ENCODE measurements at places on chromosomes 16 and 17.

GRCh38 chr17:17911001-17911613 is 61.1 kb downstream of the TOM1L2 start:
- no peak for DNase-seq

- DNase-seq, result no peak
These were observed 10.4 kb upstream of the SMG8 start for GRCh38 chr17:59199398-59199797.

DNA sequence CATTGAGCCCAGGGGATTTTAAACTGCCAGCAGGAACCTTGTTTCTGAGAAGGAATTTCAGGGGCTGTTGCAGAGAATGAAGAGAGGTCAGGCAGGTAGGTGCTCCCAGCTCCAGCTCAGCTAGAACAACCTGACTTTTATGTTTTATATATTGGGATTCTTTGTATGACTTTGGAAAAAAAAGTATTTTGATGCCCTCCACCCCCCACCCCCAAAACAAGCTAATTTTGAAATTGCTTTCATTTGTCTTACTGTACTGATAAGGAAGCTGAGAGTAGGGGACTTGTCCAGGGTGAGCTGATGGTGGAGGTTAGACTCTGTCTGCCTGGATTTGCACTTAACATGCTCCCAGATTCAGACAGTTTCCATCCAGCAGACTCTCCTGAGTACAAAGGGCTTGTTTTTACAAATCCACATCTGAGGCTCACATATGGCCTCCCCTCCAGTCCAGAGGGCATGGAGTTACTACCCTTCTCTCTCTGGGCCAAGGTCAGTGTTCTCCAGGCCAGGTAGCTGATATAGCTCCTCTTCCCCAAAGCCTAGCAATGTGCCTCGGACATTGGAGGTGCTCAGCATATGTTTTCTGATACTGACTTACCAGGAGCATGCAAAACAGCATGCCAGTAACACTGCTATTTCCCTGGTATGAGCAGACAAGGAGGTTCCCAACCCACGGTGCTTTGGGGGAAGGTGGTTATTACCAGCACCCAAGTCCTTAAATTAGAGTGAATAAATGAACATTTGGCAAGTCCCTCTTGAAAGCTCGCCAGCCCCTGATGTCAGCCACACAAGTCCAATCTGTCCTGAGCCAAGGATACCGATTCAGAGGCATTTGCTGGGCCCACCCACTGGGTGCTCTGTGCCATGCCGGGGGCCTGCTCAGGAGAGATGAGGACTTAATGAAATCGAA is 11.3 kb downstream of the STX1B start:
- no peak for DNase-seq

GRCh38 chr17:45752246-45752645 is 31.9 kb upstream of the CRHR1 start:
- no peak for DNase-seq

- peak; percentile 81 for DNase-seq
These were observed 5.3 kb upstream of the CDR2L start for GRCh38 chr17:74981979-74982662.

DNA sequence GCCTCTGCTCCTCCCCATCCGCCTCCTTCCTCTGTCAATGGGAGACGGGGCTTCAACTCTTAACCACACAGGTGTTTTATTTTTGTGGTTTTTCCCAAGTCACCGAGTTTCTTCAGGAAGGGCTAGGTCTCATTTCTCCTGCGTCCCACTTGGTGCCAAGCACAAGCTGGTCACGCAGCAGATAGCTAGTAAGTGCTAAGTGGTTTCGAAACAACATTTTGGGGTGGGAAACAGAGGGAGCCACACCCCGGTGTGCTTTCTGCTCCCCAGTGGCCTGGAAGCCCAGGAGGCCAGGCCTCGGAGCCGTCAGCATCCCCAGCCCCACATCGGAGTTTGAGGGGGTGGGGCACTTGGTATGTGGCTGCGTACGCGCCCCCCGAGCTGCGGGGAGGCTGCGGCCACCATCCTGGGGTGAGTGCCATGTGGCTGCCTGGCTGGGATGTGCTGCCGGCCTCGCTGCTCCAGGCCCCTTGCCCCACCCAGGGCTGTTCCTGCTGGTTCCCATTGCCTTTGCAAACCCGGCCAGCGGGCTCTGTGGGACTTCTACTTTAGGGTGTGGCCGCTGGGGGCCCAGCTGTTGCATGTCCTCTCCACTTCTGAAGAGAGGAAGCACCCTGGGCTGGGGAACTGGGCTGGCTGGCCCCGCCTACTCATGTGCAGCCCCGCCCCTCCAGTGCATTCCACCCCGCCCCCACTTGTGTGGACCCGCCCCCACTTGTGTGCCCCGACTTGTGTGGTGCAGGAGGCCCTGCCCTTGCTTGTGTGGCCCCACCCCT is 55.6 kb downstream of the BAIAP2 start:
- DNase-seq, result peak; percentile 30

DNA sequence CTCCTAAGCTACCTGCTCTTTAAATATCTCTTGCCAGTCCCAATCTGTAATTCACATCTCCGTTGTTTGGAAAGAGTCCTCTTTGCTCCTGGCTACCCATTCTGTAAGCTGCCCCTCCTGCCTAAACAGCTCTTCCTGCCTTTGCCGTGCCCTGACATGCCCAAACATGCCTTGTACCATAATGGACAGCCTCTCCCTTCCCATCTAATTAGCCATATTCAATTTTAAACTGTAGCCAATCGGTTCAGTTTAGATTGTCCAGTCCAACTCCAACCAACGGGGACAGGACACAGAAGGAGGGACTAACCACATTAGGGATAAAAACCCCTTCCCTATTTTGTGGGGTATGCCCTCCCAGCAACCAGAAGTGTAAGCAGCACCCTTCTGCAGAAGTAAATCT is 30.6 kb upstream of the CLEC3A start:
- DNase-seq, result no peak

DNA sequence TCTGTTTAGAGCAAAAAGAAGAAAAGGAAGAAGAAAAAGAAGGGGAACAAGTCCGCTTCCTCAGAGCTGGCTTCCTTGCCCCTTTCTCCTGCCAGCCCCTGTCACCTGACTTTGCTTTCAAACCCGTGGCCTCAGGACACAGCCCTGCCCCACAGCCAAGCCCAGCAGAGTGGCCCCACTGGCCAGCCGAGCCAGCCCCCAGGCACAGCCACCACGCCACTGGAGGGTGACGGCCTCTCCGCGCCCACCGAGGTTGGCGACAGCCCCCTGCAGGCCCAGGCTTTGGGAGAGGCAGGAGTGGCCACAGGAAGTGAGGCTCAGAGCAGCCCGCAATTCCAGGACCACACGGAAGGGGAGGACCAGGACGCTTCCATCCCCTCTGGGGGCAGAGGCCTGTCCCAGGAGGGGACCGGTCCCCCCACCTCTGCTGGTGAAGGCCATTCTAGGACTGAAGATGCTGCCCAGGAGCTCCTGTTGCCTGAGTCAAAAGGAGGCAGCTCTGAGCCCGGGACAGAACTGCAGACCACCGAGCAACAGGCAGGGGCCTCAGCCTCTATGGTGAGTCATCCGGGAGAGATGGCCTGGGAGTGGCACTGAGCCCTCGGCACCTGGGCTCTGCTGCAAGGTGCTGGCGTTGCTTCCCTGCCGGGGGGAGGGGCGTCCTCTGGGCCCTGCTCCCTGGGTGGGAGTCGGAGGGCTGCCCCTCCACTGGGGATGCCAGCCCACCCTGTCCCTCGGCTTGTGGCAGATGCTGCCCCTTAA is 27.3 kb downstream of the RNF213 start:
- DNase-seq, result no peak

- no peak for DNase-seq
These were observed 26.7 kb downstream of the ASPA start for GRCh38 chr17:3502466-3502865.

DNA sequence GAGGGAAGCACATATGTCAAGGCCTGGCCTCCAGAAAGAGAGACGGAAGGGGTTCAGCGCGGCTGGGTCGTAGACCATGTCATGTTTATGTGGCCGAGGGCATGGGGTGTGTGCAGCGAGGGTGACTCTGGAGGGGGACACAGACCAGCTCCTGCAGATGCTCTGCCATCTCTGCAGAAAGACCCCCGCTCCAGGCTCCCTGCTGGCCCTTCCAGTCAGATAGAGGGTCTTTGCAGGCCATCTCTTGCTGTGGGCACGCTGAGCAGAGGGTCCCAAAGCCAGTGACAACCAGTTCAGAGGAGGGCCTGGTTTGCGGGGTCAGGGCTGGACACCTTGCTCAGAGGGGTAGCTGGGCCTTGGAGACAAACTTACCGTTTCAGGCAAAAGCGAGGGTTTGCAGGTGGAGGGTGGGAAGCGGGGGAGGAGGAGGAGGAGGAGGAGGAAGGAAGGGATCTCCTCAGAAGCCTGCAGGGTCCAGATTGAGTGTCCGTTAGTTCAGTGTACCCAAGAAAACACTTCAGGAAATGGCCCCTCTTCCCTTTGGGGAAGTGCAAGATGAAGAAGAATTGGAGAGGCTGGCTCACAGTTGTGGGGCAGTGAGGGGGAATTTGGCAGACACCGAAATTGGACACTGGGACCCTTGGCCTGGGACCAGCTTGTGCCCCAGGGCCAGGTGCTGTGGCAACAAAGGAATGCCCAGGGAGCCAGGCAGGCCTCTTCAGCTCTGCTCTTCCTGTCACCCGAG is 102.8 kb downstream of the CMIP start:
- DNase-seq, result no peak

- no peak for DNase-seq
These were observed 24.0 kb downstream of the SYCE1L start for GRCh38 chr16:77223184-77223583.

DNA sequence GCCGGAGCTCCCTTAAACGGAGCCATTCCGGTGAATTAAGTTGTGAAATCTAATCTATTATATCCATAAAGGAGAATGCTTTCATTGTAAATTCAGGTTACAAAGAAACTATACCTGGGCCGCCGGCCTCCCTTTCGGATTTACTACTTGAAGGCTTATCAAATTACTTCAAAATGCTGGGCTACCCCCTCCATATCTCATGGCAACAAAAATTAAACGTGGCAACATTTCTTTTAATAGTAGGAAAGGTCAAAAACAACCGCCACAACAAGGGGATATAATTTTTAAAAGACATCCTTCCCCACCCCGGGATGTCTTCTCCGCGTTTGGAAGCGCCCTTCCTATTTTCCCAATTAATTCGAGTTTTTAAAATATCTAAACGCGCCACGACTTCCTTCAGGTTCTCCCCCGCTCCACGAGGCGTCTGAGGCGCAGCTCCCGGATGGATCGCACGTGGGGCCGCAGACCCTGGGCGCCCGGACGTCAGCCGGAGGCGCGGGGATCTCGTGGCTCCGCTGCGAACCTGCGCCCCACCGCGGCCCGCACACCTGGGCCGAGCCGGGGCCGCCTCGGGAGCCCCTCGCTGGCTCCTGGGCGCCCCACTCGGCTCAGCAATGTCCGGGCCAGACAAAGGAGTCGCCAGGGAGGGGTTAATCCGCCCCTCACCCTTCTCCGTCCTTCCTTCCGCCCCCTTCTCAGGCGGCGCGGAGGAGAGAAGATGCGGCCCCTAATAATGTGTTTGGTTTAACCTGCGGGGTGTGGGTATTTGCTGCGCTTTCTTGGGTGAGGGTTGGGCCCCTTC is 47.4 kb upstream of the SLC38A10 start:
- DNase-seq, result no peak

GRCh38 chr17:21058098-21058893 is 15.5 kb upstream of the USP22 start:
- no peak for DNase-seq

DNA sequence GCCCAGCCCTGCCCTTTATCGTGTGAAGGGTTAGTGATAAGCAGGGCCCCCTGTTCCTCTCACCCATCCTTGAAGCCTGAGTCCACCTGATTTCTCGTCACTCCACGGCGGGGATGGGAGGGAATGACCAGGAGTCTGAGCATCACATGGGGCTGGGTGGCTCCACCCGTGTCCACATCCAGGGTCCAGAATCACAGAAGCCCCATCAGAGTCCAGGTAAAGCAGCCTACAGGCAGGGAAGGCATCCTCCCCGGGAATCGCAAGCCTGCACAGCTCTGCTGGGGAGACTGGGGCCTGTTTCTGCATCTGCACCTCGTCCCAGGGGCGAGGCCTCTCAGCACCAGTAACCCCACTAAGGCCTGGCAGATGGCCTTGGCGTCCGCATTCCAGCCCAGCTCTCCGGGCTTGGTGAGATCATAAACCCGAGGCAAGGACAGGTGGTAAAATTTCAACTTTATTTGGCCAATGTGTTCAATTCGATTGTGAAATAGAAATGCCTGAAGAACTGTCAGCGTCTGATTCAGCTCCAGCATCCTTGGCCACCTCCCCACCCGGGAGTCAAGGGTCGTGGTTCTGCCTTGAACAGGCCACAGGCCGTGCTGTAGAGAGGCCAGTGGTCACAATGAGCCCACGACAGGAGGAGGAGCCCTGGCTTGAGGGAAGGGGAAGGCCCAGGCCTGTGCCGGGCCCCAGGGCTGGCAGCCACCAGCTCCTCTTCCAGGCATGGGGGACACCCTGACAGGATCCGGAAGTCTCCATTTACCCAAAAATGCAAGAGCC is 8.1 kb upstream of the PPP1R27 start:
- no peak for DNase-seq

- no peak for DNase-seq
These were observed 10.0 kb upstream of the CYTH1 start for GRCh38 chr17:78791840-78792709.

DNA sequence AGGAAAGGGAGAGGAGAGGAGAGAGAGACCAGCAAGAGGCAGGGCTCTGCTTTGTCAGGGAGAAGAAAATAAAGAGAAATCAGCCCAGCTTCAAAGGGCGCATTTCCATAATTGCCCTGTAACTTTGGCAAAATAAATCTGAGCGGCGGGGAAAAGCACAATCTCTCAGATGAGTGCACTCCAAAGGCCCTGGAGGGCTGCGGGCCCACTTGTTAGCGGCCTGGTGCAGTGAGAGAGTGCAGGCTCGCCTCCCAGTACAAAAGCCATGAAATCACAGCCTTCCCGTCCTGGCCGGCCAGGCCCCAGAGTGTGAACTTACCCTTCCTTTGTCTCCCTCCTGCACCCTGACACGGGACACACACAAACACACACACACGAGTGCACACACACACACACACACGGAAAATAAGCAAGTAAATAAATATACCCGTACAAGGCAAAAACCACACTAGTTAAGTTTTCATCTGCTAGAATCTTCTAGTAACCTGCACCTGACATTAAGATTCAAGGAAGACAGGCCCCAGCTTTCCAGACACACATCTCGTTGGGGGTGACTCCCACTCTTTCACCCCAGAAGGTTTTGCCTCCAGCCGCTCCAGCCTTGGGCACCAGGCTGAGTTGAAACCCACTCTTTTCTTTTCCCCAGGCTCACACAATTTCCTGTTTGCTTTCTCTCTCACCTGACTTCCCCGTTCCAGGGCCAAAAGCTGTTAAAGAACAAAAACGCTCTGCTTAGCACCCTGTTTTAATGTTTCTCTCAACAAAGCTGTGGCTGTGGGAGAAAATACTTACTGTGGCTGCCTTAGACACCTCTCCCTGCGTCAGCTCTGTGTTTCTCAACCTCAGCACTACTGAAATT is 8.5 kb downstream of the IRX3 start:
- DNase-seq, result no peak

GRCh38 chr17:80882323-80882722 is 109.3 kb upstream of the CHMP6 start:
- DNase-seq, result no peak
